ENCODE measurements at places on chromosomes 1 and 21.

- DNase-seq, result no peak
These were observed 494.2 kb downstream of the NEGR1 start for GRCh38 chr1:71788113-71788512.

DNA sequence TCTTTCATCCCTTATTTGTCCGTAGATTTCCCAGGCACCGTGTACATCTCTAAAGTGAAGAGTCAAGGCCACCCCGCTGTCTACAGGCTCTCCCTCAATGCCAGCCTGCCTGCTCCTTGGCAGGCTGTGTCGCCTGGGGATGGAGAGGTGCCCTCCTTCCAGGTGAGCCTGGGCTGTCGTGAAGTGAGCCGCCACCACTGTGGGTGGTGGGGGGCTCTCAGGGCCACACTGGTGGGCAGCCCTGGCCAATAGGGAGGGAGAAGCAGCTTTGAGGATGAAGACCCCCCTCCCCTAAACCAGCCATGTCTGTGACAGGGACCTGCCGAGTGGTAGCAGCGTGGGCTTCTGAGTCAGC lies 46.2 kb downstream of the DISP3 start:
- no peak for DNase-seq

DNA sequence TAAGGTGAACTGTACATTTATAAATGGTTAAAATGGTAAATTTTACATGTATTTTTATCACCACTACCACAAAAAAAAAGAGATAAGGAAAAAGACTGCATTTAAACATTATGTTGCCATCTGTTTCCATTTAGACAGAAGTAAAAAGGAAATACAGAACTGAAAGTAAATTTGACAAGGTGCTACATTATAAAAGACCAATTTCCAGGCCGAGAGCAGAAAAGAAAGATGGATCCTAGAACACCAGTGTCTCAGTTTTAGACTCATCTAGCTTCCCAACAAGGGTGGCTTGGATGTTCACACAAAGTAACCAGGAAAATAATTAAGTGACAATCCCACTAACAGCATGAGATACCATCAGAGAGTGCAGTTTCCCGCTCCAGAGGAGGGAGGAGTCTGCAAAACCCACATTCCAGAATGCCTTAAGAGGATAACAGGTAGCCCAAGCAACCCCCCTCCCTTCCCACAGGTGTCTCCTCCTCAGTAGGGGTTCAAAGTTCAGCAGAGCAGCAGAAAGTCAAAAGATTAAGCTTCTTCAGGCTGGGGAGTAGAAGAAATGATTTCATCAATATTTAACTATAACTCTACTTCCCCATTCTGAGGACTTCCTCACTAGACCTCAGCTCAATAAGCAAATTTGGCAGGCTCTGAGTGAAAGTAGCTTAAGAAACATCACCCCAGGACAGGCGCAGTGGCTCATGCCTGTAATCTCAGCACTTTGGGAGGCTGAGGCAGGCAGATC lies 11.8 kb downstream of the TPM3 start:
- DNase-seq, result no peak

- no peak for DNase-seq
These were observed 18.1 kb upstream of the ENAH start for GRCh38 chr1:225670806-225671733.

GRCh38 chr1:235336903-235337302 lies 8.5 kb downstream of the GGPS1 start:
- DNase-seq, result no peak

GRCh38 chr1:3996846-3997705 lies 97.0 kb upstream of the C1orf174 start:
- no peak for DNase-seq

DNA sequence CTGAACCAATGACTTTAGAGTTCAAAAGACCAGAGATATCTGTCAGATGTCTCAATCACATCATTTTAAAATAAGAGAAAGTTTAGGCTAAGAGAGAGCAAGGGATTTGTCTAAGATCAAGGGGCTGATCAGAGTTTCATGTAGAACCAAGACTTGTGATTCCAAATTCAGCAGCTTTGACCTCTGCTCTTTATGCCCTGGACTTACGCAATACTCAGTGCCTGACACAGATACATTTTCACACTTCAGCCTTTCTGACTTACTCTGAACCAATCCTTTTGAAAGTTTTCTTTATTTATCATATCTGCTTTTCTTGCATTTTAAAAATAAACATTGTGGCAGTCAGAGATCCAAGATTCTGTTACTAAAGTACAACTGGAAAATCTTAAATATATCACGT lies 428.0 kb downstream of the PLPP3 start:
- no peak for DNase-seq

GRCh38 chr1:171350594-171350993 lies 36.6 kb downstream of the FMO4 start:
- DNase-seq, result no peak

DNA sequence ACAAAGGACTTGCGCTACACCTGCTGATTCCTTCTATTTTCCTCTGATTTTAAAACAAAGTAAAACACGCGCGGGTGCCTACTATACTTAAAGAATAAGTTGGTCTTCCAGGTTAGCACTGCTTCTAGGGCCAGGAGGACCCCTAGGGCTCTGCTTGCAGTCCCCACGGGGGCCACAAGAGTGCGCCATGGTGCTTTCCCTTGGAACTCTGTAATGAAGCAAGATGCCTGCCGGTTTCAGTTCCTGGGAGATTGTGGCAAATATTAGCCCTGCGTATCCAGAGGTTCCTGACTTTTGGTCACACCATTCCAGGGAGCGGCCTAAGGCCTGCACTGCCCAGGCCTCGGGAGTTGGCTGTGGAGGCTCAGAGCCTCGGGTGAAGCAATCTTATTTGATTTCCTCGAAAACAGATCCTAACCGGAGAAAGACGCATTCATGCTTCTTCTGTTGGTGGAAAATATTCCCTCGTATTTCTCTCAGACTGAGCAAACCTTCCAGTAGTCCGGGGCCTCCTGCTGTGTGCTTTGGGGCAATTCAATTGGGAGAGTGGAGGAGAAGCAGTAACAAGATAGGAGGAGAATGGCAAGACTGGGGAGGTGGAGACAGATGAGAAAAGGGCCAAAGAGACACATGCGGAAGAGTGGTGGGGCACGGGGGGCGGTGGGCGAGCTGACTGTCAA lies 25.3 kb downstream of the ADAM30 start:
- peak; percentile 85 for DNase-seq

- no peak for DNase-seq
These were observed 147.7 kb downstream of the FAF1 start for GRCh38 chr1:50812346-50812745.

- no peak for DNase-seq
These were observed 140.7 kb downstream of the PAPPA2 start for GRCh38 chr1:176603696-176604095.

DNA sequence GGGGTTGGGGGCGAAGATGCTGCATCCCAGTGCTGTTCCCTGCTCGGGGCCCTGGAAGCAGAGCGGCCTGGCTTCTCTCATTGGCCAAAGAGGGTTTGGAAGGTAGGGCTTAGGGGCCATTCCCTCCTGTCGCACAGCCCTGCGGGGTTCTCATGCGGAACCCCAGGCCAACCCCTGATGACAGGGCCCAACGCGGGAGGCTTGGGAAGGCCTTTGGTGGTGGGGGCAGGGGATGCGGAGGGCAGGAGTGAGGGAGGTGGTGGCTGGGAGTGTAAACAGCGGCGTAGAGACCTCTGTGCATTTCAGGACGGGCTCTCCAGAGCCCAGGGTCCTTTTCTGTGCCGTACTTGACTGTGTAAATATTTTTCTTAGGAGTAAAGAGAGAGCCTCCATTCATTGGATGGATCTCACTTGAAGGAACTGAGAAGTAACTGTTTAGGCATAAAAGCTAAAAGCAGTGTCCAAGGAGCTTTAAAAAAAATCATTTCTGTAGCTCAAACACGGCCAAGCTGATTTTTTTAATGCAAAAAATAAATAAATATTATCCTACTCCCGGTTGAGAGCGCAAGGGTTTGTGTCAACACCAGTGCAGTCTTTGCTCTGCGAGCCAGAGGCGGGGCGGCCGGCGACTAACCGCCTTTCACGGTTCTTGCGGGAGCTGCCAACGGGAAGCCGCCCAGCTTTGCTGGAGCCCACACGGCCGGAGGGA lies 169.1 kb downstream of the PRDM16 start:
- DNase-seq, result no peak

- no peak for DNase-seq
These were observed 2.3 kb upstream of the CNR2 start for GRCh38 chr1:23915466-23915865.

DNA sequence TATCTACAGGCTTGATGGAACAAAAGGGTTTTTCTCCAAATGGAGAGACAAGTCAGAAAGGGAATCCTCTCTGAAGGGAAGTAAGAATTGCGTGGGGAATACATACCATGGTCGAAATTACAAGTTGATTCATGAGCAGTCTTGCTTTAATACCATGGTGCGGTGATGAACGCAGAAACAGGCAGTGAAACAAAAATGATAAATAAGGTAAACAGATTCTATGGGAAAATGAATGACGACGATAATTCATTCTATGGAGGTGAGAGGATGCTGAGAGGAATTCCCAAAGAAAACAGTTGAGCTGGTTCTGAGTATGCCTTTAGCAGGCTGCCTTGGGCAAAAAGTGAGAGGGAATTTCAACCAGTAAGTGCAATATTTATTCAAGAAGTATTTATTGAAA lies 209.4 kb upstream of the RUNX1 start:
- DNase-seq, result no peak

DNA sequence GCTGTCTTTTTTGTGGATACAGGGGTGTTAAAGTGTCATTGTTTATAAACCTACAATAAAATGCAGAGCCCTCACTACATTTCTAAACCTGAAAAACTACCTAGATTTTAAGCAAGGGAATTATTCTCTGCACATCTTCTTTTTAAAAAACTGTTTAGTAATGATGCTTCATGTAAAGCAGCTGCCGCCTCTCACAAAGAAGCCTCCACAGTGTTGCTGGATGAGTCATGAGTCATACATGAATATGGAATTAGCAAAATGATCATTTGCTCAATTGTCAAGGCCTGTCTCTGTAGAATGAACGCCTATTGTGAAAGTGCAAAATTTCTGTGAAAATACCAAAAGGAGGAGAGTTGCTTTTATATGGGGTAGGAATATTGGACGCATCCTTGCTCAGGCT lies 259.5 kb upstream of the CHRM3 start:
- no peak for DNase-seq

DNA sequence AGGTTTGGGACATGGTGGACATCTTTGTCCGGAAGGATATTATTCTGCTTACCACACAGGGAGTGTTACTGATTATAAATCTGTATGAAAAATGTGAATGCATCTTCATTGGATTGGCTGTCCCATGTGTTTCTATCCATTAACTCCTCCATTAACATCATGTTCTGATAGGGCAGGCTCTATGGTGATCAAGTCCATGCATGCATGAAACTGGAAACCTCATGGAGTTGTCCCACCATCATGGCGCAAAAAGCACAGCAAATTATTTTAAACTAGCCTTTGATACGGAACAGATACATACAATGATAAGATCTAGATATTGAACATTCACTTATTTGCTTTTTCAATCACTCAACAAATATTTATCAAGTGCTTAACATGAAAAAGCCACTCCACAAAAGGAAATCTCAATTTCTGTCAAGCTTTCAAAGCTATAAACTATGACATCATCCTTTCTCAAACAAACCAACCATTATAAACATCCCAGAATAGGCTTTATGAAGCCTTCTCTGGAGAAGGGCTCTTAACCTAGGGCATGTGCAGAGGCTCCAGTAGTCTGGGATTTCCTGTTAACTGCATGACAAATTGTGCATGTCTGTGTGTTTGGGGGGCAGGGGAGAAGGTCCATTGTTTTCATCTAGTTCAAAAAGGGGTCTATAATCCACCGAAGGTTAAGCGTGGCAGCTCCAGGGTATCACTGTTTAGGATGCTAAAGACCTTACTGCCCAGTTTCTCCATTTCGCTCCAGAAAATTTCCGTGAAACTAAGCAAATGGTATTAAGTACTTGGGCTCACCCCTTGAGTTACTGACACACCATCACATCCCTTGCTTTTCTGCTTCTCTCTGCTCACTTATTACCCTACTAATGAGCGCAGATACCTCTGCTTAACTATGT lies 46.1 kb downstream of the ADAMTS1 start:
- no peak for DNase-seq

DNA sequence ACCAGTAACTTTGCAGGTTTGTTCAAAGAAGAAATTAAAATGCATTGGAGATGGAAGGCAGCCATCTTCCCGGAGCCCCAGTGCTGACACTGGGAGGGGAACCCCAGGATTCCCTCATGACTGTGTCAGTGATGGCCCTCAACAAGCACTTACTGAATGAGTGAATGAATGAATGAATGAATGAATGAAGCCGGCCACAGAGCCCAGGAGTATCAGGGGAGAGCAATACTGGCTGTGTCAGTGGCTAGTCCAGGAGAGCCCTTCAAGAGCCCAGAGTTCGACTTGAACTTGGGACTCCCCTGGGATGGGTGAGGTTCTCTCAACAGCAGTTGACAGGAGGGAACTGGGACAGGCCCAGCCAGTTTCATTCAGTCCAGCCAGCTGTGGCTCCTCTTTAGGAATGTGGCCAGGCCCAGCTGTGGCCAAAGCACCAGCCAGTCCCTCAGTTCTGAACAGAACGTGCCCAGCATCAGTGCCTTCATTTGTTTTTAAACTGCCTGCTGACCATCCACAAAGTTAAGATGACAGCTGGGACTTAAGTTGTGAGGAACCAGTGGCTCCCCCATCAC lies 9.2 kb upstream of the ERG start:
- no peak for DNase-seq

GRCh38 chr1:61504852-61505390 lies 220.0 kb downstream of the TM2D1 start:
- peak; percentile 78 for DNase-seq

GRCh38 chr1:187838335-187839293 lies 1009.9 kb downstream of the PLA2G4A start:
- DNase-seq, result no peak

DNA sequence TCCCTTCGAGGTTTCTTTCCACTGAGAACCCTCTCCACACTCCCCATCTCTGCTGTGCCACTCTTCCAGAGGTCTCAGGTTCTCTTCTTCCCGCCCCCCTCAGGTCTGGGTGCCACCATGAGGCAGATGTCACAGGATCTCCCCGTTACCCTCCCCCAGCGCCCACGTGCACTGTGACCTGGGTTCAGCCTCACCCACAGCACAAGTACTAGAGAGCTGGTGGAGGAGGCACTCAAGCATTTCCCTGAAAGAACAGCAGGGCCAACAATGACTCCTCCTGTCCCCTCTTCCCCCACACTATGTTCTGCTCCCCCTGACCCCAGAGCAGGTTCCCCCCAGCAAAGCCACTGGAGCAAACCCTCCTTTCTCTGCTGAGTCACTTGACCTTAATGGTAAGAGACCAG lies 14.3 kb downstream of the PLEKHA6 start:
- no peak for DNase-seq

DNA sequence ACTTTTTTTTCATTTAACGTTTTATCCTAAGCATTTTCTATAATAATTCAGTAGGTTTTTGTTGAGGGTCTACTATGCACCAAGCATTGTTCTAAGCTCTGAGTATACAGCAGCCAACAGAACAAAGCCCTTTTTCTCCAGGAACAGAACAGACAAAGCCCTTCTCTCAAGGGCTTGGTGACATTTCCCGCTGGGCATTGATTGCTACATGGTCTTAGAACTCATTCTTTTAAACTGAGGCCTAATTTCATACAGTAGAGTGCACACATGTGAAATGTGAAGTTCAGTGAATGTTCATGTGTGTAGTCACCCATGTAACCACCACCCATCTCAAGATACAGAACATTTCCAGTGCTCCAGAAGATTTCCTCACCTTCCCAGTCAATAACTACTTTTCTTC lies 15.2 kb upstream of the PDIK1L start:
- DNase-seq, result no peak

GRCh38 chr1:41954533-41954944 lies 35.8 kb upstream of the HIVEP3 start:
- peak; percentile 96 for DNase-seq

All from fibroblast of pulmonary artery (primary cell).